ENCODE measurements at places on chromosomes 4 and X. TPM values are rescaled to one million over a fixed set of nuclear protein-coding genes. Genes with fewer than 3 reads are reported as not detected.

- no peak for DNase-seq
- H3K4me1 ChIP-seq = no peaks in the 10 kb centered on the region
- H3K27ac ChIP-seq = no peak overlapping the region
- H3K27me3 ChIP-seq = no peaks in the 10 kb centered on the region
Observed at GRCh38 chrX:153353416-153353815, 19.5 kb downstream of the ZNF275 start.

Gene GABRG1
- not detected for total RNA-seq

GRCh38 chrX:16416588-16416987 lies 233.4 kb upstream of the S100G start:
- no peak overlapping the region for H3K4me3 ChIP-seq
- H3K4me1 ChIP-seq = no peaks in the 10 kb centered on the region
- H3K27ac ChIP-seq = no peak overlapping the region
- no peaks in the 10 kb centered on the region for H3K36me3 ChIP-seq
- H3K27me3 ChIP-seq = no peaks in the 10 kb centered on the region

DNA sequence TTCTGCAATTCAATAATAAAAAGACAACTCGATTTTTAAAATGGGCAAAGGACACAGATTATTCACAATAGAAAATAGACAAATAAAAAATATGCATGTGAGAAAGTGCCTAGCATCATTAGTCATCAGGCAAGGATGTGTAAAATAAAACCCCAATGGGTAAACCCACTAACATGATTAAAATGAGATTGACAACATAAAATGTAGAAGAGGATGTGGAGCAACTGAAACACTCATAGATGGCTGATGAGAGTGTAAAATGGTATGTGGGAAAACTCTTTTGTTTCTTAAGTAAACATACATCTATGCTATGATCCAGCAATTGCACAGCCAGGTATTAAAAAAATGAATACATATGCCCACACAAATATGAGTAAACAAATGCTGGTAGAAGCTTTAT lies 177.6 kb downstream of the IQCM start:
- H3K4me3 ChIP-seq = no peak overlapping the region
- no peaks in the 10 kb centered on the region for H3K36me3 ChIP-seq
- no peaks in the 10 kb centered on the region for H3K4me1 ChIP-seq
- H3K27ac ChIP-seq = no peak overlapping the region
- no peak for DNase-seq

DNA sequence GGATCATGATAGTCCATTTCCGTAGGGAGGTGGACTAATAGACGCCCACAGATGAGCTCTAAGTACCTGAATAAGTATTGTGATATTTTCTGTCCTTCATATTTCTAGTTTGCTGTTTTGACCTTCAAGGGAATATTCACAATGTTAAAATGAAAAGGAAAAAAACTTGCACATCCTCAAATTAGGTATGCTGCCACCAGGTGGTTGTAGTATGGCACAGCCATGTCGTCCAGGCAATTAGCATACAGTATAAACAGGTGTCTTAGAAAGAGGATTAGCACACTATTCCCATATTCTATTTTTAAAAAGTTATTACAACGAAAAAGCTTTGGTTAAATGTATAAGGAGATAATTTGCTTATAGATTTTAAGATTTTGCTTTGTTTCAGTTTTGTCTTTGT lies 802.0 kb downstream of the RPA4 start:
- no peak overlapping the region for H3K27ac ChIP-seq
- no peak overlapping the region for H3K4me3 ChIP-seq
- DNase-seq = no peak
- no peaks in the 10 kb centered on the region for H3K36me3 ChIP-seq
- H3K27me3 ChIP-seq = no peaks in the 10 kb centered on the region

DNA sequence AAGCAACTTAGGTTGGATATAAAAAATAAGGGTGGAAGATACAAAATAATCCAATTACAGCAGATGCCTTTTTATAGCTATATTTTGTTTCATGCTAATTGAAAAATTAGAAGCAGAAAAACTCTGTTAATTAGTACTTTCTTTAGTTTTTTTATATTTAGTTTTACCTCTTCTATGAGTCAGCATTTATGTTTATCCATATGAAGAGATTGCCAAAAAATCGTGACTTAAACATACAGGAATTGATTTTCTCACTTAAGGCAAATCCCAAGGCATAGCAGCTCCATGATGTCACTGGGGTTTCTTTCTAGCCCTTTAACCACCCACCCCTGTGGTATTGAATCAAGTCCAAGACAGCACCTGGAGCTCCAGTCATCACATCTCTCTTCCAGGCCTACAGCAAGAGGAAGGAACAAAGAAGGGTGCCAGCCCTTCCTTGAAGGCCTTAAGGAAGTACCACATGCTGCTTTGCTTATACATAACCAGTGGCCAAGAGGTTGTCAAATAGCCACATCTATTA lies 365.8 kb upstream of the TENM3 start:
- no peak overlapping the region for H3K27ac ChIP-seq
- H3K36me3 ChIP-seq = no peaks in the 10 kb centered on the region
- no peaks in the 10 kb centered on the region for H3K27me3 ChIP-seq
- no peaks in the 10 kb centered on the region for H3K4me1 ChIP-seq
- H3K4me3 ChIP-seq = no peak overlapping the region

Gene GUCY1A1
- total RNA-seq = not detected

DNA sequence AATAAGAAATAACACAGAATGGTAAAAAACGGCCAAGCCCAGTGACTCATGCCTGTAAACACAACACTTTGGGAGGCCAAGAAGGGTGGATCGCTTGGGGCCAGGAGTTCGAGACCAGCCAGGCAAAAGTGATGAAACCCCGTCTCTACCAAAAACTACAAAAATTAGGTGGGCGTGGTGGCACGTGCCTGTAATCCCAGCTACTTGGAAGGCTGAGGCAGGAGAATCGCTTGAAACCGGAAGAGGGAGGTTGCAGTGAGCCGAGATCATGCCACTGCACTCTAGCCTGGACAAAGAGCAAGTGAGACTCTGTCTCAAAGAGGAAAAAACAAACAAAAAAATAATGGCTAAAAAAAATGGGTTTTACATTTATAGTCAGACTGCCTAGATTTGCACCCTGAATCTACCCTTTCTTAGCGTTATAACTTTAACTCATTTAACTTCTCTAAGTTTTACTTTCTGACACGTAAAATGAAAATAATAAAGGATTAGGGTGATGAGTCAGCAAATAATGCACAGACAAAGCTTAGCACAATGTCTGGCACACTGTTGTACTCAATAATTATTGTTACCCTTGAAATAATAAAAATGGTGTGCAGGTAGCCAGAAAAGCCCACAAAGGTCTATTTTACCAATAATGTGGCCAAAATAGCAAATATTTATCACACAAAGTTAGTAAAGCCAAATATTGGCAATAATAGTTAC lies 55.0 kb downstream of the ATP11C start:
- H3K36me3 ChIP-seq = no peaks in the 10 kb centered on the region
- DNase-seq = no peak
- H3K4me1 ChIP-seq = peaks cover 31% of the 10 kb centered on the region

Gene LINC00632
- total RNA-seq = not detected

Gene IDUA
- total RNA-seq = 74.8 TPM

GRCh38 chr4:134117392-134118183 lies 84.0 kb downstream of the PABPC4L start:
- no peak for DNase-seq
- no peaks in the 10 kb centered on the region for H3K4me1 ChIP-seq
- H3K27ac ChIP-seq = no peak overlapping the region
- no peak overlapping the region for H3K4me3 ChIP-seq

DNA sequence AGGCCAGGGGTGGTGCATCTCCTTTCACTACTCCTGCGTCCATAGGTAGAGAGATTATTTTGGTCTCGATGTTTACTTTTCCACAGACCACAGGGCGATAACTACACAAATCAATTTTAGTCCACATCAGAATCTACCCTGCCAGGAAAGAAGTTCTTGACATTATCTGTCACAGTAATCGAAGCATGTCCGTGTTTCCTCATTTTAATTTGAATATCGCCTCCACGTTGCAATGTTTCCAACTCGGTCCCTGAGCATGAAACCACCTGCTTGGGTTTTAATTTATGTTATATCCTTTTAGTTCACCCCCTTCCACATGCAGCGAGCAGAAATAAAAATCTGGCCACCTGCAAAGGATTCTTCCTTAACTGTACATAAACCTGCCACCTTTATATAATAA lies 100.1 kb upstream of the ATXN3L start:
- no peak for DNase-seq
- no peaks in the 10 kb centered on the region for H3K36me3 ChIP-seq
- no peak overlapping the region for H3K27ac ChIP-seq
- peaks cover 3% of the 10 kb centered on the region for H3K4me1 ChIP-seq
- no peaks in the 10 kb centered on the region for H3K27me3 ChIP-seq
- no peak overlapping the region for H3K4me3 ChIP-seq

GRCh38 chrX:78945186-78945912 lies at the start of gene P2RY10:
TSS of gene P2RY10 (plus strand) at chrX:78945391. CDS start at chrX:78960521, 15,130 bp downstream.
- DNase-seq = no peak
- peak within 1 kb of the TSS; percentile 99 for H3K27ac ChIP-seq
- no peaks in the 10 kb centered on the region for H3K27me3 ChIP-seq
- peak within 1 kb of the TSS; percentile 94 for H3K4me3 ChIP-seq
- H3K4me1 ChIP-seq = peaks cover 21% of the 10 kb centered on the region
- peaks cover 18% of the 10 kb centered on the region for H3K36me3 ChIP-seq

Gene DMRTC1
- total RNA-seq = 1.2 TPM

Gene PABPC5
- total RNA-seq = not detected

- no peak overlapping the region for H3K4me3 ChIP-seq
- peak overlapping the region; percentile 50 for H3K27ac ChIP-seq
- no peaks in the 10 kb centered on the region for H3K27me3 ChIP-seq
- DNase-seq = no peak
Observed at GRCh38 chr4:16160457-16160856, 65.8 kb downstream of the TAPT1 start.

DNA sequence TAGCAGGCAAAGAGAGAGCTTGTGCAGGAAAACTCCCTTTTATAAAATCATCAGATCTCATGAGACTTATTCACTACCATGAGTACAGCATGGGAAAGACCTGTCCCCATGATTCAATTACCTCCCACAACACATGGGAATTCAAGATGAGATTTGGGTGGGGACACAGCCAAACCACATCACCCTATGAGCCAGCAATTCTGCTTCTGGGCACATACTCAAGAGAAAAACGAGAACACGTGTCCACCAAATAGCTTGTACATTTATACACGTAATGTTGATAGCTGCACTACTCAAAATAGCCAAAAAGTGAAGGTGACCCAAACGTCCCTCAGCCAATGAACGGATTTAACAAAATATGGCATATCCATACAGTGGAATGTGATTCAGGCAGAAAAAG lies 94.5 kb upstream of the DHRSX start:
- no peaks in the 10 kb centered on the region for H3K36me3 ChIP-seq
- no peak overlapping the region for H3K27ac ChIP-seq
- H3K4me3 ChIP-seq = no peak overlapping the region
- H3K27me3 ChIP-seq = no peaks in the 10 kb centered on the region
- no peak for DNase-seq

Gene GAGE1
- not detected for total RNA-seq

DNA sequence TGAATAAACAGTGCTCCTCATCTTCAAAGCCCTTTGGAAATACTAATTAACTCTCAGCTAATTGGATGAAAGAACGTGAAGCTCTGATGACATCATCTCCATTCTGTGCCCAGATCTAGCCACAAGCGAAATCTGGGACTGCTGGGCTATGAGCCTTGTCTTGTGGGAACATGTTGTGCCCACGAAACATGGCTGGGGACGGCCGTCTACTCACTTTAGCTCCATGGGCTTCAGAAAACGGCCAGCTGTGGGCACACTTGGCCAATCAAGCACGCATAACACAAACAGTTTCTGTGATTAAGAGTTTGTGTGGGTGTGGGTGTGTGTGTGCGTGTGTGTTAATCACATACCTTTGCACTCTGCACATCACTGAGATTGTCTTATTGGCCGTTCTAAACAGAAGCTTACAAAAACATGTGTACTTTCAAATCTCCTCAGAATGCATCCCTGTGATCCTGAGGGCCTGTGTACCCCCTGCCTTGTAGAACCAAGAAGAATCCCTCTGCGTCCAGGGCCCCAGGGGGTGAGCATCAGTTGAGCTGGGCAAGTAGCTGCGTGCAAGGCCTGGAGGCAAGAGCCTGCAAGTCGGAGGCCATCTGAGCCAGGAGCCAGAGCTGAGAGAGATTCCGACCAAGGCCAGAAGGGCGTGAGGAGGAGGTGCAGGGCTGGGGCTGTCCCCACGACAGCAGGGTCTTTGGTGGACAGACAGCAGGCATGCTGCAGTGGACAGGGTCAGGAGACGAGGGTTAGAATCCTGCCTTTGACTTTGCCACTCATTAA lies 18.7 kb upstream of the ZNF185 start:
- no peaks in the 10 kb centered on the region for H3K27me3 ChIP-seq
- no peak overlapping the region for H3K27ac ChIP-seq
- no peaks in the 10 kb centered on the region for H3K4me1 ChIP-seq
- DNase-seq = no peak
- no peak overlapping the region for H3K4me3 ChIP-seq

- H3K4me1 ChIP-seq = no peaks in the 10 kb centered on the region
- no peak for DNase-seq
- H3K27ac ChIP-seq = no peak overlapping the region
- no peaks in the 10 kb centered on the region for H3K27me3 ChIP-seq
- H3K4me3 ChIP-seq = no peak overlapping the region
- no peaks in the 10 kb centered on the region for H3K36me3 ChIP-seq
Observed at GRCh38 chrX:18875256-18875878, 108.5 kb downstream of the PHKA2 start.

Gene HSFX3
- not detected for total RNA-seq

Gene IQSEC2
- total RNA-seq = 0.66 TPM

Gene NCAPG
- 0.38 TPM for total RNA-seq

GRCh38 chr4:6972911-6973310 lies 63.3 kb downstream of the TBC1D14 start:
- no peak overlapping the region for H3K27ac ChIP-seq
- no peaks in the 10 kb centered on the region for H3K36me3 ChIP-seq
- H3K27me3 ChIP-seq = no peaks in the 10 kb centered on the region
- DNase-seq = no peak
- peaks cover 50% of the 10 kb centered on the region for H3K4me1 ChIP-seq

Gene UGT2B7
- not detected for total RNA-seq

Gene DCAF12L1
- total RNA-seq = not detected

DNA sequence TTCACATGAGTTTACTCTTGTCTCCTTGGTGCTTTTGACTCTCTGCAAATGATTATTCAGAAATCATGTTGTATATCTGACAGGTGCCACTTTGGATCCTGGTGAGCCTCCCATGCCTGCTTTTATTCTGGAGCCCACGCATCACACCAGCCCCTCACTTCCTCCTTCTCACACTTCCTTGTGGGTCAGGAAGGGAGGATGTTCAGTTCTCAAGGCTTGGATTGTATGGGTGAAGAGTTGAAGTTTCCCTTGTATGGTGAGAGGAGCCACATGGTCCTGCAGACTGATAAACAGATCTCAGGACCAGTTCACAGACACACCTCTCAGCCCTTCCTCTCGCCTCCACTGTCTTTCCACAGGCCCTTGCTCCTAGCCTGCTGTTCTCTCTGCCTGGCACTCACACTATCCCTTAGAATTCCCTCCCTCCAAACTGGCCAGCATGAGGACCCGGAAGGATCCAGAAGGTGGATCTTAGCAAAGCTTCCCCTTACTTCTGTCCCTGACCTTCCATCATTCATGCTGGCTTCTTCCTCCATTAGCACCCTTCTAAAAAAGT lies 92.1 kb downstream of the STK32B start:
- no peaks in the 10 kb centered on the region for H3K4me1 ChIP-seq
- H3K4me3 ChIP-seq = no peak overlapping the region
- H3K36me3 ChIP-seq = no peaks in the 10 kb centered on the region
- no peaks in the 10 kb centered on the region for H3K27me3 ChIP-seq

All from naive thymus-derived CD8-positive, alpha-beta T cell (primary cell).